ENCODE measurements at places on chromosomes 11 and 22.

DNA sequence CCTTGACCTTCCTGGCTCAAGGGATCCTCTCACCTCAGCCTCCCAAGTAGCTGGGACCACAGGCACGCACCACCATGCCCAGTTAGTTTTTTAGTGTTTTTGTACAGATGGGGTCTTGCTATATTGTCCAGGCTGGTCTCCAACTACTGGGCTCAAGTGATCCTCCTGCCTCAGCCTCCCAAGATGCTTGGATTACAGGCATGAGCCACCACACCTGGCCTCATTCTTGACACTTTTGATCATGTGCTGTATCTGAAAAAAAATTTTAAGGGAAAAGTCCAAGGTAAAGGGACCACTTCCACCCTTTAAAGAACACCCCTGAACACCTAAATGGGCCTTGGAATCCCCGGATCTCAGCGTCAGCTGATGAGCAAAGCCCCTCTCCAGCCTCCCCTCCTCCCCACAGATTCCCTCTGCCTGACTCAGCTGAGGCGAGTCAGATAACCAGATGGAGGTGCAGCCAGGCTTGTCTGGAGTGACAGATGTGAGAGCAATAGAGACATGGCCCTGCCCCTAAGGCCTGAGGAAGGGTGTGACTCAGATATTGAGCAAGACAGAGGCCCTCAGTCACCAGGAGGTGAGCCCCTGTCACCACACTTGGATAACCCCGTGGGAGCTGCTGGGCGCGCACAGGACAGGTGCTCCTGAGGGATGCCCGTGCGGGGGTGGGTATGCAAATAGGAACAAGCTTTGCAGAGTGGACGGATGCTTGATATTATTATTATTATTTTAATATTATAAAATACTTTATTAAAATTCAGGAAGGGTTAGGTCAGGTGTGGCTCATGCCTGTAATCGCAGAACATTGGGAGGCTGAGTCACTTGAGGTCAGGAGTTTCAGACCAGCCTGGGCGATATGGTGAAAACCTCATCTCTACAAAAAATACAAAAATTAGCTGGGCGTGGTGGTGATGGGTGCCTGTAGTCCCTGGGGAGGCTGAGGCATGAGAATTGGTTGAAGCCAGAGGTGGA, 5.0 kb upstream of the CCDC88B start:
- DNase-seq = no peak

- DNase-seq = no peak
Observed at GRCh38 chr11:48169717-48170116, 46.9 kb upstream of the OR4B1 start.

DNA sequence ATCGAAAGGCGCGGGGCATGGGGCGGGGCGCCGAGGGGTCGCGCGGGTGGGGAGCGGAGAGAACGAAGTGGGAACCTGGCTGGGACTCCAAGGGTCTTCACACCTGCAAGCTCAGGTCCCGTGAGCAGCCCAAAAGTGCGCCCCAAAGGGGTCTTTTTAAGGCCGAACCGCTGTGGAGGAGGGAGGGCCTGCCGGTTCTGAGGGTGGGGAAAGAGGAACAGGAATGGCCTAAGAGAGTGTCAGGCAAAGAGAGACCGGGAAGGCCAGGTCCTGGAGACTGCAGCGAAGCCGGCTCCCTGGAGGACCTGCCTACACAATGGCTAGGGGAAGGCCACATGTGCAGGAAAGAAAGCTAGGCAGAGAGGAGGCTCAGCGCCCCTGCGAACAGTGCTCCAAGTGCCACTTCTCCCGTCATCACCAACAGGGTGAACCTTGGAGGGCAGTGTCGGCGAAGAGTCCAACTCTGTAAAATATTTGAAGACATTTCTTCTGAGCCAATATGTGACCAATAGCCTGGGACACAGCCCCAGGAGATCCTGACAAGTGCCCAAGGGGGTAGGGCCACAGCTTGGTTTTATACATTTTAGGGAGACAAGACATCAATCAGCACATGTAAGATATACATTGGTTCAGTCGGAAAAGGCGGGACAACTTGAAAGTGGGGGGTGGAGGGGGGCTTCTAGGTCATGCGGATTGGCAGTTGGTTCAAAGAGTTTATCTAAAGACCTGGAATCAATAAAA, 710 bp upstream of the DGCR2 start:
- no peak for DNase-seq

- no peak for DNase-seq
Observed at GRCh38 chr11:100562128-100562527, 125.0 kb upstream of the ARHGAP42 start.

DNA sequence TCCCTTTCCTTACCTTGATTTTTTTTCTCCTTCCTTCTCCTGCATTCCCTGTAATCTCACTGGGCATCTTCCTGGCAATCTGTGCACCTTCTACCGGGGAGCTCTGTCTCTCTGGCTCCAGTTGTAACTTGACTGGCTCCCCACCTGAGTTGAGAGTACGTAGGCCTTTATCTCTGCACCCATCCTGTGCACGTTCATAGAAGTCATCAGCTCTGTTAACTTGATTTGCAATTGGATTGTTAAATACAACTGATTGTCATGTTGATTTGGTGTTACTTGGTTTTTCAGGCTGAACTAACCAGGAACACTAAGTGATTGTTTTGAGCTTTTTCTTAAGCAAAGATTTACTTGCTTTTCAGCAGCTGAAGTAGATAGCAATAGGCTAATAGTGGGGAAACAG, 11.8 kb downstream of the SWAP70 start:
- DNase-seq = no peak
